ENCODE measurements at places on chromosomes 12 and 14. TPM values are rescaled to one million over a fixed set of nuclear protein-coding genes. Genes with fewer than 3 reads are reported as not detected.

- no peak for DNase-seq
Measured at GRCh38 chr12:106409878-106410277, 52.3 kb downstream of the POLR3B start.

DNA sequence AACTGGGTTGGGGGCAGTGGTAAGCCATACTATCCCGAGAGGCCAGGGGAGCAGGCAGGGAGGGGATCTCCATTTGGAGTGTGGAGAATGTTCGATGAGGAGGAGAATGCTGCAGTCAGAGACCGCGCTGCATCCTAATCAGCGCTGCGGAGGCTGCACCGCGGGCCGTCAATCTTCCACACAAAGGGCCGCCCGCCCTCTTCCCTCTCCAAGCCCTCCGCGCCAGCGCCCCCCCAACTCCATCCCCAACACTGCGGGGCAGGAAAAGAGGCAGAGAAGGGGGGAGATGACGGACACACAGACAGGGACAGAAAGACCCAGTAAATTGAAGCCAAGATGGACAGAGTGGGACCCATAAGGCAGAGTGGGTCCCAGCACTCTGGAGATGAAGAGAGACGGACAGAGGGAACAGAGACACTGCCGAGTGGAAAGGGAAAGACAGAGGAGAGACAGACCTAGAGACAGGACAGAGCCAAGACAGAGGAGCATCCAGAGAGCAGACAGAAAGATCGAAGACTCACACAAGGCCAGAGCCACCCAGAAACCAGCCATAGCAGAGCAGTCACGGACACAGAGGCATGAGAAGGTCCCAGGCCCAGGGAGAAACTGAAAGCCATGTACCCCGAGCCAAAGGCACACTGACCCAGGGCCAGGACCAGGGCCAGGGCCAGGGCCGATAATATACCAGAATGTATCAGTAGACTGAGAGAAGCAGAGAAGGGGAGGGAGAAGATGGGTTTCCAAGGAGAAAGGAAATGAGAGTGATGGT lies 3.5 kb downstream of the CISTR start:
- DNase-seq, result no peak

Gene HHIPL1
- 2.0 TPM for polyA plus RNA-seq

Gene PRIMA1
- polyA plus RNA-seq, result 2.1 TPM

Gene KCNH5
- 0.27 TPM for polyA plus RNA-seq

DNA sequence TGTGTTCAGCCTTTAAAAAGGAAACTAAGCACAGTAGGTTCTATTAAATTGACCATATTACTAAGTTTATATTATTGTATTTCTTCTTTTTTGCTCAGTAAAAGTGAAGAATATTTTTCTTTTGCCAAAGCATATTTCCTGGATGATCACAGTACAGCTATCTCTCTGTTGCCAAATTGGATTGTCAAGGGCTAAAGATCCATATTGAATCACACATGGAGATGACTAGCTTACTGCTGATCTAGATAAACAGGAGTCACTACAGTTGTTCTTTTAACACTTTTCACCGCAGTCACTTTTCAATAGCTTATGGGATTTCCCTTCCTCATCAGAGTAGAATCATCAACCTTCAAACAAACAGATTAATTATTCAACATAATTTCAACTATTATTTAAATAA lies 78.6 kb downstream of the LRRC9 start:
- no peak for DNase-seq

Gene NRL
- polyA plus RNA-seq, result 2.5 TPM

GRCh38 chr14:71659159-71659558 lies 273.1 kb upstream of the RGS6 start:
- no peak for DNase-seq

GRCh38 chr12:124865728-124866127 lies 2.1 kb upstream of the SCARB1 start:
- no peak for DNase-seq

- no peak for DNase-seq
Measured at GRCh38 chr14:58167057-58167456, 15.0 kb upstream of the ARMH4 start.

Gene APOF
- 0.06 TPM for polyA plus RNA-seq

Gene AICDA
- 0.55 TPM for polyA plus RNA-seq

DNA sequence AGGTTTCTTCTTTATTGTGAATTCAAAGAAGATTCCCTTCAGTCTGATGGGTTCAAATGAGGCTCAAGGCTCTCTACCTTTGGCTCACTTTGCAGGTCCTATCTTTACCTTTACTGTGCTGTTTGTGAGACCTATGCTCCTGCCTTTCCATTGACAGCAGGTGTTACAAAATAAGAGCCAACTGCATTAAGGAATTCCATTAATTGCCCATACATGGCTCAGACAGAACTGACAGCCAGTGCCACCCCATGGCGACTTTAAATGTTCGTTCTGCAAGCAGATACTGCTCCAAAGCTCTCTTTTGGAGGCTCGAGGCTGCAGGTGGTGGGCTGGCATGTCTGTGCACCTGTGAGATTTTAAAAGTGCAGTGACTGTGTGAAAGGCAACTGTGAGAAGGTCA lies 44.7 kb downstream of the RBM19 start:
- DNase-seq, result no peak

Gene STYK1
- 1.2 TPM for polyA plus RNA-seq

Gene ARHGAP9
- 2.5 TPM for polyA plus RNA-seq

DNA sequence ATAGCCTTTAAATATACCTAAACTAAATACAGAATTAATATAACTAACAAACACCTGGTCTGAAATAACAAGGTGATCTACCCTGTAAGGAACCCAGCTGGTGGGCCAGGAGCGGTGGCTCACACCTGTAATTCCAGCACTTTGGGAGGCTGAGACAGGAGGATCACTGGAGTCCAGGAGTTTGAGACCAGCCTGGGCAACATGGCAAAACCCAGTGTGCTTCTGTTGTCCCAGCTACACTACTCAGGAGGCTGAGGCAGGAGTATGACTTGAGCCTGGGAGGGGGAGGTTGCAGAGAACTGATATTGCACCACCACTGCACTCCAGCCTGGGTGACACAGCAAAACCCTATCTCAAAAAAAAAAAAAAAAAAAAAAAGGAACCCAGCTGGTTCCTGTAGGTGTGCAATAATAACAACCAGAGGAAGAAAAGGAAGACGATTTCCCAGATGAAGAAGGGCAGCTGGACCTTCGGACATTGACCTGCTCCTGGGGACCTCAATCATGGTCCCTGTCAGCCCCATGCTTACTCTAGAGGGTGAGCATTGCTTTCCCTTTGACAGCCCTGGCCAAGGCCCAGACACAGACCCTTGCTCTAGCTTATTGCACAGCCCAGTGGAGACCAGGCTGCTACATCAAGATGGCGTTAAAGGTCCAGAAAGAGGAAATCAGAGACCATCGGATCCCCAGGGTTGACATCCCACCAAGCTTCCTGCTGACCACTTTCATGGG lies 5.4 kb downstream of the FOS start:
- no peak for DNase-seq

DNA sequence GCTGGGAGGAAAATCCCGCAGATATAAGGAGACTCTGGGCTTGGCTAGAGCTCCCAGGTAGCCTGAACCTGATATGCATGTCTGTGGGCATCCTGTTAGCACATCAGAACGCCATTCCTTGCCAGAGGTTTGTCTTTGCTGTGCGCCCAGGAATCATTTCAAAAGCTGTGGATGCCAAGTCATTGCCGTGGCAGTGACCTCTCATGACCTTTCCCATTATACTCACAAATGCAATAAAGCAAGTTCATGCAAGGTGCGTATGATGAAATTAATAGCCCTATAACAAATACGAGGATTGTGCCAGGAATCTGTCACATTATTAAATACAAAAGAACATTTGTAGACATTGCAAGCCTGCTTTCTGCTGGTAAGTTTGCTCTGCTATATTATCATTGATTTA lies 229.1 kb upstream of the PELI2 start:
- DNase-seq, result no peak

- no peak for DNase-seq
Measured at GRCh38 chr14:96130854-96131253, 73.8 kb upstream of the BDKRB2 start.

DNA sequence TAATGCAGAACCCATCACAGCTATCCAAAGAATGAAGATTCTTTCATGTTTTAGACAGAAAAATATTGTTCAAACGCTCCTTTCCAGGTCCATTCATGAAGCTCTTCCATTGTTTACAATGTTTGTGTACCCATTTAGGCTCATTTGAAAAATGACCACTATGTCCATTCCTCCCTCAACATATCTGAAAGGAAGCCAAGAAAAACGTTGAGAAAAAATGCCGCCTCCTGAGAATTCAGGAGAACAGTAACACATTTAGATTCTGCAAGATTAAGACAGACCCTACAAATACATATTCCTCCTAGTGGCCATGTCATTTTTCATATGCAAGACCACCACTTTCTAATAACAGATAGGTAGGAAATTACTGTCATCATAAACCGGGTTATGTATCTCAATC lies 124.4 kb downstream of the SLC25A21 start:
- DNase-seq, result no peak

Data from right renal pelvis (tissue), 4 donors.